ENCODE measurements at places on chromosomes 11 and 22. TPM values are rescaled to one million over a fixed set of nuclear protein-coding genes. Genes with fewer than 3 reads are reported as not detected.

Gene TMPRSS4
- 3.0 TPM for total RNA-seq

Gene IGSF9B
- 2.9 TPM for total RNA-seq

Gene C22orf31
- not detected for total RNA-seq

Gene CDHR5
- total RNA-seq, result not detected

Gene ARHGEF17
- 74.5 TPM for total RNA-seq

Gene FAM181B
- total RNA-seq, result 0.12 TPM

Gene OR51B4
- not detected for total RNA-seq

Gene PKNOX2
- 17.8 TPM for total RNA-seq

Gene SAA4
- not detected for total RNA-seq

- no peaks in the 10 kb centered on the region for H3K4me1 ChIP-seq
- no peak overlapping the region for H3K4me3 ChIP-seq
- no peaks in the 10 kb centered on the region for H3K27me3 ChIP-seq
- no peaks in the 10 kb centered on the region for H3K36me3 ChIP-seq
- peak; percentile 53 for DNase-seq
These were observed 52.8 kb downstream of the KCNJ4 start for GRCh38 chr22:38402204-38402603.

DNA sequence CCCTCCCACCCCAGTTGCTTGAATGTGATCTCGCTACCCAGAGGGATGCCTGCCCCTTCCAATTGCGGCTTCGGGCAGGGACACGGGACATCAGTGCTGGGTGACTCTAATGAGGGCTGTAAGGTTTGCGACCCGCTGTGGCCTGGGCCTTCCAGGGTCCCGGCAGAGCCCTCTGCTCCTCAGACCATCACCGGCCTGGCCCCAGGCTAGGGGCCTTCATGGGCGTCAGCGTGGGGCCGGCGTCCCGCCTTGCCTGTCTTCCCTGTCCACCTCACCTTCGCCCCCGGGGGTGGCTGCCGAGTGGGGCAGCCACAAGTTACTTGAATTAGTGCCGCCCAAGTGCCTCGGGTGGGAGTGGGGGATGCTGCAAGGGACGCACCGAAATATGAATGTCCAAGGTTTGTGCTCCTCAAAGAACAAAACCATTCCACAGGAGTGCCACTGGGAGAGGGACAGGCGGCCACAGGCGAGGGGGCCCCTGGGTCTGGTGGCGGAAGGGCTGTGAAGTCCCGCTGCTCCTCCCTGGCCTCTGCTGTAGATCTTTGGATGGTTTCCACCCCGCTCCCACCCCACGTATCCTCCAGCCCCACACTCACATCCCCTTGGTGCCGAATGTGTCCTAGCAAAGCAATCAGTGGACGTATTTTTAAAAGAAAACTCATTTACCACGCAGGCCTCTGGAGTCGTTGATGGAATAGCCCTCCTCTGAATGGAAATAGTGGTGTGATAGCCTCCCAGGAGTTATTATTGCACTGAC is 317.1 kb downstream of the NTM start:
- H3K4me1 ChIP-seq, result no peaks in the 10 kb centered on the region
- no peaks in the 10 kb centered on the region for H3K36me3 ChIP-seq

DNA sequence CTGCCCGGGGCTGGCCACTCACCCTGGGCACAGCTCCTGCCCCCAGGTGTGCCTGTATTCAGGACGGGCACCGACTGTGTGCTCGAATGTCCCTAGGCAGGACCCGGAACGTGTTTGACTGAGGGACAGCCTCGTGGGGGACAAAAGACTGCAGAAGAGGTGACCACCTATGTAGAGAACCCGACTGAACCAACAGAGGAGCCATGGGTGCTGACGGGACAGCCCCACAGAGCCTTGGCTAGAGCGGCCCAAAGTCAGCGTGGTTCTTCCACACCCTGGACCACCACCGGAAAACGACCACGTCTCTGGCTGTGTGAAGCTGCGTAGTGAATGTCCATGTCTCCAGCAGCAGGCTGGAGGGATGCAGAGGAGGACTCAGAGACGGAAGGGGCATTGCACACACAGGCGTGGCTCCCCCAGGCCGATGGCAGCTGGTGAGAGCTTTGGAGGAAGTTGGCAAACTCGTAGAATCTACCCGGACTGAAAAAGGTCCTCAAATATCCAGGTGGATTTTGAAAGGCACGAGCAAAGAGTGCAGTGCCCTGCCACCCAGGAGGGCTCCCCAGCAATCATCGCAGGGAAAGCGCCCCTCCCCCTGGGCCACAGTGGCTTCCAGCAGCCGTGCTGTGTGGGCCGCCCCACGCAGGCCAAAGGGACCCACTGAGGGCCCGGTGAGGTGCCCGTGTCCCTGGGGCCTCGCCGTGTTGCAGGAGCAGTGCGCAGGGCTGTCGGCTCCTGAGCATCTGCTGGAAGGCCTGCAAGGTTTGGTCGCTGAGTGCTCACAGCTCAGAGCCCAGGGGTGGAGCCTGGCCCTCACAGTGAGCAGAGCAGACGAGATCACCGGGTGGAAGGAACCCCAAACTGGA is 17.5 kb upstream of the MUC5B start:
- H3K4me1 ChIP-seq, result no peaks in the 10 kb centered on the region
- H3K27ac ChIP-seq, result no peak overlapping the region

- no peak overlapping the region for H3K27ac ChIP-seq
- H3K27me3 ChIP-seq, result no peaks in the 10 kb centered on the region
- no peaks in the 10 kb centered on the region for H3K4me1 ChIP-seq
- H3K36me3 ChIP-seq, result no peaks in the 10 kb centered on the region
These were observed 9.4 kb downstream of the C11orf97 start for GRCh38 chr11:94521684-94522083.

- no peak for DNase-seq
- H3K4me1 ChIP-seq, result peaks cover 2% of the 10 kb centered on the region
- no peaks in the 10 kb centered on the region for H3K36me3 ChIP-seq
- no peaks in the 10 kb centered on the region for H3K27me3 ChIP-seq
- H3K4me3 ChIP-seq, result no peak overlapping the region
These were observed 3.9 kb upstream of the SCN2B start for GRCh38 chr11:118180300-118180703.

- peak overlapping the region; percentile 54 for H3K4me3 ChIP-seq
- H3K36me3 ChIP-seq, result no peaks in the 10 kb centered on the region
These were observed 2.9 kb downstream of the PGR start for GRCh38 chr11:101126551-101127196.

DNA sequence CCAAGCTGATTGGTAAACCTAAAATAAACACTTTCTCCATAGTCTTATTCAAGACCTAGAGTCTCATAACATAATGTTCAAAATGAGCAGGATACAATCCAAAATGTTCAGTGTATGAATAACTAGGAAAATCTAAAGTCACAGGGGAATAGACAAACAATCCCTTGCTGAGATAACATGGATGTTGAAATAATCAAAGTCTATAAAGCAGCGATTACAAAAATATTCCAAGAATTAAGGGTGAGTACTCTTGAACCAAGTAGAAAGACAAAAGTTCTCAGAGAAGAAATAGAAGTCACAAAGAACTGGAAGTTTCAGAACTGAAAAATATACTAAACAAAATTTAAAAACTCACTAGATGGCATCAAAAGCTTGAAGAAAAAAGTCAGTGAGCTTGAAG is 561.0 kb downstream of the INSC start:
- no peaks in the 10 kb centered on the region for H3K27me3 ChIP-seq
- no peaks in the 10 kb centered on the region for H3K36me3 ChIP-seq
- DNase-seq, result no peak

- H3K36me3 ChIP-seq, result no peaks in the 10 kb centered on the region
- H3K4me3 ChIP-seq, result no peak overlapping the region
- no peaks in the 10 kb centered on the region for H3K27me3 ChIP-seq
- no peak overlapping the region for H3K27ac ChIP-seq
These were observed 114.4 kb downstream of the OSBP2 start for GRCh38 chr22:30809086-30809485.

GRCh38 chr11:8365216-8365941 is 101.7 kb upstream of the LMO1 start:
- H3K4me3 ChIP-seq, result no peak overlapping the region
- no peaks in the 10 kb centered on the region for H3K27me3 ChIP-seq
- H3K27ac ChIP-seq, result no peak overlapping the region
- no peaks in the 10 kb centered on the region for H3K4me1 ChIP-seq

DNA sequence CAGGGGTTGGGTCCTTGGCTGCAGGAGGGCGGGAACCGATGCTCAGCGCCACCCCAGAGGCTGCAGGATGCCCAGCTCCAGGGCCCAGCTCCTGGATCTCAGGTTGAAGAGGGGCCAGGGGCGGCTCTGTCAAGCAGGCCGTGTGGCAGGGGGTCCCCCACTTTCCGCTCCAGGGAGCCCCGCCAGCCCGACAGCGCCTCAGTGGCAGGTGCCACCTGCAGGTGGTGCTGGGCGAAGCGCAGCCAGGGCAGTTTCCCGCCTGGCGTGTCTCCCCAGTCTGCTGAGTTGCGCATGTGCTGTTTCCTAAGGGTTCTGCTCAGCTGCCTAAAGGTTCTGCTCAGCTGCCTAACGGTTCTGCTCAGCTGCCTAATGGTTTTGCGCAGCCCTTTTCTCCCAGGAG is 442.1 kb downstream of the POTEH start:
- H3K27me3 ChIP-seq, result no peaks in the 10 kb centered on the region
- no peak overlapping the region for H3K4me3 ChIP-seq
- DNase-seq, result no peak
- no peaks in the 10 kb centered on the region for H3K4me1 ChIP-seq

GRCh38 chr11:90434858-90435257 is 212.0 kb upstream of the CHORDC1 start:
- no peaks in the 10 kb centered on the region for H3K27me3 ChIP-seq
- no peak for DNase-seq
- no peaks in the 10 kb centered on the region for H3K4me1 ChIP-seq
- no peak overlapping the region for H3K4me3 ChIP-seq
- H3K36me3 ChIP-seq, result no peaks in the 10 kb centered on the region

DNA sequence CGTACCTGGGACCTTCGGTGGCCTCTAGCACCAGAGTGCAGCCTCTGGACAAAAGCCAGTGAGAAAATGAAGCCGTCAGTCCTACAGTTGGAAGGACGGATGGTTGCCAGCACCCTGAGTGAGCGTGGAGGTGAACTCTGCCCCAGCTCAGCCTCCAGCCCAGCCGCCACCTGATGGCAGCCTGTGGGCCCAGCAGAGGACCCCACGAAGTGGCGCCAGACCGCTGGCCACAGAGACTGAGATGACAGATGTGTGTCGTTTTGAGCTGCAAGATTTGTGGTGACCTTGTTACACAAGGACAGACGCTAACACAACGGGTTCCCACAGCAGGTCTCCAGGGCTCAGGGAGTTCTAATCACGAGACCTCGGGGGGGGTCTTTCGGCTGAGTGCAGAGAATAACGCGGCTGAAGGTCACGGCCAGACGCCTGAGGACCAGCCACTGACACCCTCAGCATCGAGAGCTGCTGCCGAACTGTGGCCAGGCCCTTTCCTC is 75.0 kb downstream of the BRD1 start:
- H3K27ac ChIP-seq, result no peak overlapping the region
- peak; percentile 36 for DNase-seq
- no peak overlapping the region for H3K4me3 ChIP-seq
- peaks cover 10% of the 10 kb centered on the region for H3K27me3 ChIP-seq
- no peaks in the 10 kb centered on the region for H3K36me3 ChIP-seq

DNA sequence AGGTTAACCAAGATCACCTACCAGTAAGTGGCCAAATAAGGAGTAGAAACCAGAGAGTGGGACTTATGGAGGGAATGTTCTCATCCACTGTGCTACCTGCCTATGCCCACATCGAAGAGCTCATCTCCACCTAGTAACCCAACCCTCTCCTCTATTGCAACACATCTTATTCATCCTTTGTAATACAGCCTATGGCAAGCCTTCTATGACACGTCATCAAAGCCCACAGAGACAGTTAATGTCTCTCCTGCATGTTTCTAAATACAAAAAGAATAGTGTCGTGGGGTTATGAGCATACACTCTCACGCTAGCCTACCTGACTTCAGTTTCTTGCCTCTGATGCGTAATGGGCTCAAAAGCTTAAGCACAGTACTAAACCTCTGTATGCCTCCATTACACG is 1158.1 kb upstream of the TENM4 start:
- H3K4me1 ChIP-seq, result no peaks in the 10 kb centered on the region
- H3K36me3 ChIP-seq, result no peaks in the 10 kb centered on the region
- H3K4me3 ChIP-seq, result no peak overlapping the region
- H3K27me3 ChIP-seq, result no peaks in the 10 kb centered on the region
- no peak for DNase-seq
- H3K27ac ChIP-seq, result no peak overlapping the region

DNA sequence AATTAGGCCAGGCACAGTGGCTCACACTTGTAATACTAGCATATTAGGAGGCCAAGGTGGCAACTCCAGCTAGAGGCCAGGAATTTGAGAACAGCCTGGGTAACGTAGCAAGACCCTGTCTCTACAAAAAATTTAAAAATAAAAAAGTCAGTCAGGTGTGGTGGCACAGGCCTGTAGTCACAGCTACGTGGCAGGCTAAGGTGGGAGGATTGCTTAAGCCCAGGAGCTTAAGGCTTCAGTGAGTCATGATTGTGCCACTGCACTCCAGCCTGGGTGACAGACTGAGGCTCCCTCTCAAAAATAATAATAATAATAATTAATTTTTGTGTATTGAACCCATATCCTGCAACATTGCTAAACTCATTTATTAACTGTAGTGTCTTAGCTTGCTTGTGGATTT is 15.3 kb upstream of the TRIM29 start:
- no peak overlapping the region for H3K27ac ChIP-seq
- peaks cover 3% of the 10 kb centered on the region for H3K27me3 ChIP-seq
- no peaks in the 10 kb centered on the region for H3K4me1 ChIP-seq
- no peak for DNase-seq

GRCh38 chr22:19464546-19464945 is 14.4 kb downstream of the UFD1 start:
- DNase-seq, result no peak
- H3K36me3 ChIP-seq, result peaks cover 93% of the 10 kb centered on the region
- no peaks in the 10 kb centered on the region for H3K27me3 ChIP-seq
- H3K4me3 ChIP-seq, result no peak overlapping the region

- H3K4me1 ChIP-seq, result peaks cover 8% of the 10 kb centered on the region
- no peaks in the 10 kb centered on the region for H3K36me3 ChIP-seq
- H3K4me3 ChIP-seq, result no peak overlapping the region
- no peak for DNase-seq
These were observed 33.8 kb upstream of the SPON1 start for GRCh38 chr11:13928566-13929251.

DNA sequence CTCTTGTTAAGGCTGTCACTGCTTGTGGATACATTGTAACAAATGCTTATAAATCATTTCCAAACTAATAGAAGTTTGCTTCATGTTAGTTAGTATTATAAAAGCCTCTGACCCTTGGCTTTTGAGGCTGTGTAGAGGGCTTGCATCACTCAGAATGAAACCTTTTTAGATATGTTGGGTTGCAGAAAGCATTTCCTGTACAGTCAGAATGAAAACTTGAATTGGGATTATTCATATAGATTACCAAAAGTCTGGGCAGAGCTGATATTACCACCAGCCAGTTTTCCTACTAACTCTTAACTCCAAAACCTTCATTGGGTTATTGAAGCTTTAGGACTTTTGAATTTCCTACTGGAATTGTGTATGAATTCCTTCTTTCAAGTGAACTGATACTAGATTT is 12.0 kb downstream of the KMT2A start:
- H3K4me3 ChIP-seq, result no peak overlapping the region
- H3K27me3 ChIP-seq, result no peaks in the 10 kb centered on the region
- peaks cover 19% of the 10 kb centered on the region for H3K4me1 ChIP-seq
- DNase-seq, result no peak

- peaks cover 5% of the 10 kb centered on the region for H3K4me1 ChIP-seq
- H3K4me3 ChIP-seq, result no peak overlapping the region
- H3K36me3 ChIP-seq, result no peaks in the 10 kb centered on the region
- DNase-seq, result no peak
- H3K27me3 ChIP-seq, result no peaks in the 10 kb centered on the region
These were observed 50.9 kb downstream of the CDKN1C start for GRCh38 chr11:2834503-2835273.

GRCh38 chr22:40082184-40082583 is 87.4 kb downstream of the FAM83F start:
- no peaks in the 10 kb centered on the region for H3K36me3 ChIP-seq
- H3K27ac ChIP-seq, result no peak overlapping the region
- DNase-seq, result no peak
- peaks cover 4% of the 10 kb centered on the region for H3K4me1 ChIP-seq
- no peak overlapping the region for H3K4me3 ChIP-seq
- H3K27me3 ChIP-seq, result no peaks in the 10 kb centered on the region
